ENCODE measurements at places on chromosomes 12 and 14. TPM values are rescaled to one million over a fixed set of nuclear protein-coding genes. Genes with fewer than 3 reads are reported as not detected.

The DDN gene
- 0.11 TPM for total RNA-seq

The KRT3 gene
- total RNA-seq = not detected

The SERPINA10 gene
- total RNA-seq = 0.21 TPM

DNA sequence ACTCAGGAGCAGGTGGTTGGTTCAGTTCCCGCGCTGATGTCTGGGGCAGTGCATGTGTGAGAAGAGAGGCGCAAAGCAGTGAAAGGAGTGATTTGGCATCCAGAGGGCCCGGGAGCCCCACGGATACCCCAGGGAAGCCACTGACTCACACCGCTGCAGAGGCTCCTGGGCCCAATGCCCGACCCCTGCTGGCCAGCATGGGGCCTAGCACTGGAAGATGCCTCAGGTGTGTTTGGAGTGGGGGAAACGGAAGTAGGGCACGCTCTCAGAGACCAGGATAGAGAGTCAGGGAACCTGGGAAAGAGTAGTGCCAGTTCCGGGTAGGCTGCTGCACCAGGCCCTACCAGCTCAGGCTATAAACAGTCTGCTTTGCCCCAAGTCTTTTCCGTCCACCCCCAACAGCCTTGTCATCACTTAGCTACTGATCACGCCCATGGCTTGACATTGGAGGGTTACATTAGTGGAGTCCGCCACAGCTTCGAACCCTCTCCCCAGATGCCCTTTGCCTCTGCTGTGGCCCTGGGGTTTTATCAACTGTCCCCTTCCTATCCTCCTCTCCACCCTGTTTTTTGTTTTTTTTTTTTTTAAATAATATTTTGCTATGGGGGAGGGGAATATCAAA is 9.5 kb upstream of the CSAD start:
- H3K27me3 ChIP-seq = no peaks in the 10 kb centered on the region
- peak; percentile 43 for DNase-seq
- H3K27ac ChIP-seq = no peak overlapping the region
- no peak overlapping the region for H3K4me3 ChIP-seq

DNA sequence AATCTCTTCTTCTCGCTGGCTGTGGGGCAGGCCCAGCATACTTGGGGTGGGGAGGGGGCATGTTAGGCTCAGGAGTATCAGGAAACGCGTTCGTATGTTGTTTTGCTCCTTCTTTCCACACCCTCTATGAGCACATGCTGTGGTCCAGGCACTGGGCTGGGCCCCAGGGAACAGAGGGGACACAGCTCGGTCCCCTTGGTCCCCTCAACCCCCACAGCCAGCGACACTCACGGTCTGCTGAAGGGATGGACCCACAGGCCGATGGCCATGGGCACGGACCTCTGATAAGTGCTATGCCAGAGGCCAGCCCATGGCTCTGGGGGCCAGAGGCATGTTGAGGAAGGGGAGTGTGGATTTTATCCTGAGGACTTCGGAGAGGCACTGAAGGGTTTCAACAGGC is 6.2 kb downstream of the IFI27 start:
- no peaks in the 10 kb centered on the region for H3K36me3 ChIP-seq
- no peak overlapping the region for H3K4me3 ChIP-seq
- no peaks in the 10 kb centered on the region for H3K27me3 ChIP-seq
- H3K27ac ChIP-seq = no peak overlapping the region
- DNase-seq = no peak
- no peaks in the 10 kb centered on the region for H3K4me1 ChIP-seq

- no peaks in the 10 kb centered on the region for H3K4me1 ChIP-seq
- H3K4me3 ChIP-seq = no peak overlapping the region
- no peak for DNase-seq
- no peak overlapping the region for H3K27ac ChIP-seq
- H3K27me3 ChIP-seq = peaks cover 5% of the 10 kb centered on the region
- no peaks in the 10 kb centered on the region for H3K36me3 ChIP-seq
These were observed 153.7 kb upstream of the SFSWAP start for GRCh38 chr12:131557078-131557709.

- no peaks in the 10 kb centered on the region for H3K4me1 ChIP-seq
- no peaks in the 10 kb centered on the region for H3K36me3 ChIP-seq
- no peak overlapping the region for H3K4me3 ChIP-seq
- DNase-seq = no peak
These were observed 8.5 kb upstream of the SVOP start for GRCh38 chr12:109029411-109029810.

- no peaks in the 10 kb centered on the region for H3K27me3 ChIP-seq
- DNase-seq = no peak
- H3K36me3 ChIP-seq = no peaks in the 10 kb centered on the region
- no peak overlapping the region for H3K4me3 ChIP-seq
These were observed 133.5 kb downstream of the NCOR2 start for GRCh38 chr12:124433879-124434278.

GRCh38 chr12:127957001-127957660 is 309.8 kb upstream of the TMEM132C start:
- no peaks in the 10 kb centered on the region for H3K4me1 ChIP-seq
- no peaks in the 10 kb centered on the region for H3K36me3 ChIP-seq
- DNase-seq = no peak
- no peak overlapping the region for H3K4me3 ChIP-seq
- no peaks in the 10 kb centered on the region for H3K27me3 ChIP-seq

DNA sequence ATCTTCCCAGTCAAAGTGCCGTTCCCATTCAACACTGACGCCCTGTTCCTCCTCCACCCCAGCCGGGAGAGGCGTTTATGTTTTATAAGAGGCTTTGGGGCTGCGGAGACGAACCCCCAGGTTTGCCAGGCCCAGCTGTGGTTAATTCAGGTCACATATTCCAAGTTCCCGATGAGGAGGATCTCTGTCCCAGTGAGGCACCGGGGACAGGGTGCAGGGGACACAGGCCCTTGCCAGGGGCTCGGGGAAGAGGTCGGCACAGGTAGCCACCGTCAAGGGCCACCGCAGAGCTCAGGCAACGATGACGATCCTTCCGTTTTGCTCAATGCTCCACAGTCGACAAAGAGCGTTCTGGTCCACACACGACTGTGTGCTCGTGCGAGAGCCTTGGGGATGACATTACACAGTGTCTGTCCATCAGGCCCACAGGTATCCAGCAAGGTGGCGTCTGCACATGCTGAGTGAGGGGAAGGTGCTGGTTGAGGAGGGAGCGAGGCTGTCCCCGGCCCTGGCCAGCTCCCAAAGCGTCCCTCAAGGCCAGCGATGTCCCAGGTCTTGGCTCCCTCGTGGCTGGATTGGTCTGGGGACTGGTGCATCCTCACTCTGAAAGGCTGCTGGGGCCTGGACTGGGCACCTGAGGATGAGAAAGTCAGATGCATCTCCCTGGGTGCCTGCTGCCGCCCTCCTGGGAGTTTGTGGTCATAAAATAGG is 189.2 kb upstream of the C14orf180 start:
- no peak for DNase-seq
- H3K4me3 ChIP-seq = no peak overlapping the region
- no peaks in the 10 kb centered on the region for H3K27me3 ChIP-seq
- peaks cover 21% of the 10 kb centered on the region for H3K4me1 ChIP-seq
- H3K27ac ChIP-seq = no peak overlapping the region

DNA sequence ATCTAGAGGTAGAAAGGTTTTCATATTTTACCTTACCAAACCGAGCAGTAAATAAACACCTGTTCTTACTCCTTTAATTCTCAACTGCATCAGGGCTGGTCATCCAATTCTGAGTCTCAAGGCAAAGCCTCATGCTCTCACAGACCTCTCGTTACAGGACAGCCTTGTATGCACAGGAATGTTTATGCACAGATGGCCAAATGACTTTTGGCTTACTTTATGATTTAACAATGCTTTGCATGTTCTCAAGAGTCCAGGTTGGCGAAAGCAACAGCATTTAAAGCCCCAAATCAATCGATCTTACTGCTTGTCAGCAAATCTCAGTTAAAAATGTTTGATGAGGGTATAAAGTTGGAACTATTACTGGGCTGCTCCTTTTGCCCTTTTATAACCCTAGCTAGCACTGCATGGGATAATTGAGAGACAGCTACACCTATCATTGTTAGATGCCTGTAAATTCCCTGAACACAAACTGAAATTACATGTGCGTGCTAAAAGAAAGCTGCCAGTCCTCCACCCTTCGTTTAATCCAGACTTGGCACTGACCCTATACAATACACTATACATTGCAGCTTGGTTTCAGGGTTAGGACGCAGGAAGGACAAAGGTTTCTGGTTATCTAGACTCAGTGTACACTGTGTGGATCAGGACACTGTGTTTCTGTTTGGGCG is 63.6 kb downstream of the TMCC3 start:
- H3K27ac ChIP-seq = no peak overlapping the region
- no peak for DNase-seq
- no peaks in the 10 kb centered on the region for H3K27me3 ChIP-seq

DNA sequence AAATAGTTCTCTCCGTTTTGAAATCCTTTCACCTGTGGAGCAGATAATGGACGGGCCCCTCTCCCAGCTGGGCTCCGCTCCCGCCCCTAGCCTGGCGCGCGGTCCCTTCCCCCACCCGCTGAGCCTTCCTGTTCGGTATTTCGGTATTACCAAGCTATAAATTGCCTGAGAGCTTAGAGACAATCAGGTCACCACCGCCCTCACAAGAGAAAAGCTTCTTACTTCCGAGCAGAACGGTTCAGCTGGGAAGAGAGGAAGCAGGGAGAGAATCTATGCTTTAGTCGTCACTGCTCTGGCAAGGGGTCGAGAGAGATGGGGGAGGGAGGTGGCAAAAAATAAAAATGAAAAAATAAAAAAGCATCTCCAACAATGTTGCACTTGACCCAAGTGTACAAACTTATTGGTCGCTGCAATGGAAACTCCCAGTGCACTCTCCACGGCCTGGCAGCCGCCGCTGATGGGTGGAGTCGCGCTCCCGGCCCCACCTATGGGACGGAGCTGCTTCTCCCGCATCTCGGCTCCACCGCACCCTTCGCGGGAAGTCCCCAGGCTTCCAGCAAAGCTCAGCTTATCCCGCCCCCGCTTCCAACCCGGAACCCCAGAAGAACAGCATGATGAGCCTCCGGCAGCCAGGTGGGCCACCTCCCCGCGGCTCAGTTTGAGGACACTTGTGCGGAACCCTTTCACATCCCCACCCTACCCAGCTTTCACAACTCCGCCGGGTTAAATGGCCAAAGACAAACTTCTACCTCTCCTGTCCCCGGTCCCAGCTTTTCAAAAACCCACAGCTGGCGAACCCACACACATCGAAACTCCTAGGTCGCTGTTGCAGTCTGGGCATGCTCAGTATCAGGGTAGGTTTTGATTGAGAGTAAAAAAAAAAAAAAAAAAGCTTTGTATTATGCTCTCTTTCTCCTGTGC is 832 bp upstream of the SYT1 start:
- no peaks in the 10 kb centered on the region for H3K36me3 ChIP-seq
- peak overlapping the region; percentile 32 for H3K4me3 ChIP-seq
- peaks cover 3% of the 10 kb centered on the region for H3K4me1 ChIP-seq
- H3K27me3 ChIP-seq = peaks cover 2% of the 10 kb centered on the region
- peak; percentile 51 for DNase-seq

DNA sequence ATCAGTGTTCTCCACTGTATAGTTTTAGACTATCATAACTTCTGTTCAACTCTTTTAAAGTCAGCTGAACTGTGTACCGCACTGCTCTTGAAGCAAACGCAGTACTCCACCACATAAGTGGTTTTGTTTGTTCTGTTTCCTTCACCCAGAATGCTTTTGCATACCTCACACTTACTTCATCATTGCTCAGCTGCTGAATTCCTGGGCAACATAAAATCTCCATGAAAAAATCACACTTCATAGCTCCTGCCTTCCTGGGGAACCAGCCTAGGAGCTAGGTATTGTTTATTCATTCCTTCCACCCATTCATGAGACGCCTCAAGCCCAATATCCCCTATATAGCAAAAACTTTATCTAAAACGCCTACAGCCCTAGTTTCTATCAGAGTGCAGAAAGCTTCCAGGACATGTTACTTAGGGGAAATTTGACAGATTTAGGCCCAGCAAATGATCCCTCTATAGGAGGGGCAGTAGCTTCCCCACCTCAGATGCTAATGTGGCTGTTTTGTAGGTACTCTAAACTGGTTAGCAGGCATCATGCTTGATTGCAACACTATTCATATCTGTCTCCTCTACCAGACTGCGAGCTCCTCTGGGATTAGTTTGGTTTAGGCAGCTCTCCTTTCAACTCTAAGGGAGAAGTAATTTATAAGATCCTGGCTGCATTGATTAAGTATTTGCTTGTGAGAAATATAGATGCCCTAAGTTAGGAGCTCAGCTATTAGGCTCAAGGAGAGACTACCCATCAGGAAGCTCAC is 44.5 kb downstream of the LRRC9 start:
- H3K36me3 ChIP-seq = no peaks in the 10 kb centered on the region
- no peaks in the 10 kb centered on the region for H3K27me3 ChIP-seq
- no peak overlapping the region for H3K4me3 ChIP-seq
- peaks cover 14% of the 10 kb centered on the region for H3K4me1 ChIP-seq

DNA sequence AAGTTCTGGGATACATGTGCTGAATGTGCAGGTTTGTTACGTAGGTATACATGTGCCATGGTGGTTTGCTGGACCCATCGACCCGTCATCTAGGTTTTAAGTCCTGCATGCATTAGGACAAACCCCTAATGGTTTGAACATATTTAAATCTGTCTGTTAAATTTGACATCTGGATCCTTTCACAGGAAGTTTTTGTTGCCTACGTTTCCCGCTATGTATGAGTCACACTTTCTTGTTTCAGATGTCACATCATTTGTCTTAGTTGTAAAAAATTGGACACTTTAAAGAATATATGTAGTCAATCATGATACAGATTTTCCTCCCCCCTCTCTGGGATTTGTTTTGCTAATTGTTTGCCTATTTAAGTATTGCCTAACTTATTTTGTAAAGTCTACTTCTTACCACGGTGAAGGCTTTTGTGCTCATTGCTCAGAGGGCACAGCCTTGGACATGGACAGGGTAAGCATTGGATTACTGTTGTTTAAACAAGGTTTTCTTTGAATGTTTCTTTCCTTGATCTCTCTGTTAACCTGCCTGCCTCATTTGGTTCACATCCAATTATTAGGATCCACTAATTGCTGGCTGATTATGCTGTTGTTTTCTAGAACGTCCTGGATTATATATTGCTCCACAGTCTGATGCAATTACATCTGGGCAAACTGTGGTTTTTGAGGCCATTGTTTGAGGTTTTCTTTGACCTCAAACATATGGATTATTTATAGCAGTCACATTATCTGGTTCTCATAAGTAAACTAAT is 1441.4 kb downstream of the AACS start:
- no peaks in the 10 kb centered on the region for H3K4me1 ChIP-seq
- DNase-seq = no peak
- H3K4me3 ChIP-seq = no peak overlapping the region
- no peaks in the 10 kb centered on the region for H3K36me3 ChIP-seq
- no peak overlapping the region for H3K27ac ChIP-seq
- no peaks in the 10 kb centered on the region for H3K27me3 ChIP-seq

DNA sequence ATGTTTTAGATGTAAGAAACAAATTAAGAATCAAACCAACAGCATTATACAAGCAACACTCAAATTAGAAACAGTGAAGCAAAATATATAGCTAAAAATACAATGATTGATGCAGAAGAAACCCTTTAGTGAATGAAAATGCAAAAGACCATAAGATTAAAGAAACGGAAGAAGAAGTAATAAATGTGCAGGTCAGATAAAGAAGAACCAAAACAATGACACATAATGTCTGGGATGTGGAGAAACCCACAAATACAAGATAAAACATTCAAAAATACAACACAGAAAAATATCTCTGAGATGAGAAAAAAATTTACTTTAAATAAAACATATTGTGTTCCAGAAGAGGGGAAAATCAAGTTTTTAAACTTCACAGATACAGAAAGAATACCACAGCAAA is 73.4 kb upstream of the AVPR1A start:
- H3K4me3 ChIP-seq = no peak overlapping the region
- DNase-seq = no peak
- no peaks in the 10 kb centered on the region for H3K4me1 ChIP-seq
- H3K27me3 ChIP-seq = no peaks in the 10 kb centered on the region
- H3K36me3 ChIP-seq = no peaks in the 10 kb centered on the region

GRCh38 chr12:66321435-66321834 is 19.1 kb downstream of the HELB start:
- H3K36me3 ChIP-seq = peaks cover 6% of the 10 kb centered on the region
- DNase-seq = no peak
- no peaks in the 10 kb centered on the region for H3K4me1 ChIP-seq
- H3K27me3 ChIP-seq = no peaks in the 10 kb centered on the region

All from lung (tissue), 17 donors.